Ovary (tissue), 10 donors: ENCODE measurements at places on chromosomes 12 and 14. TPM values are rescaled to one million over a fixed set of nuclear protein-coding genes. Genes with fewer than 3 reads are reported as not detected.

Gene NRDE2
- total RNA-seq = 28.5 TPM

Gene OR4N5
- total RNA-seq = not detected

Gene SERPINA3
- total RNA-seq = 259 TPM

Gene MFAP5
- total RNA-seq = 7.5 TPM

Gene RAPGEF3
- 104 TPM for total RNA-seq

Gene BMP4
- 5.7 TPM for total RNA-seq

Gene CDCA4
- 9.4 TPM for total RNA-seq

Gene SLC5A8
- total RNA-seq = 0.15 TPM

Gene SERPINA12
- total RNA-seq = not detected

Gene AKT1
- total RNA-seq = 104 TPM

Gene ADAMTS20
- total RNA-seq = not detected

Gene UNC79
- 0.20 TPM for total RNA-seq

Gene KCNMB4
- 3.0 TPM for total RNA-seq

Gene SINHCAF
- total RNA-seq = 45.0 TPM

Gene CCDC175
- not detected for total RNA-seq

Gene LALBA
- total RNA-seq = not detected

Gene ITGA7
- 32.4 TPM for total RNA-seq

Gene ANKRD33
- not detected for total RNA-seq

Gene TAS2R9
- not detected for total RNA-seq

Gene SIRT4
- total RNA-seq = 1.4 TPM

Gene WNT1
- total RNA-seq = not detected

Gene CCNT1
- 47.7 TPM for total RNA-seq

Gene C1S
- total RNA-seq = 773 TPM

Gene GON7
- total RNA-seq = 9.7 TPM

Gene OTX2
- total RNA-seq = not detected
